ENCODE measurements at places on chromosomes 12 and 14.

DNA sequence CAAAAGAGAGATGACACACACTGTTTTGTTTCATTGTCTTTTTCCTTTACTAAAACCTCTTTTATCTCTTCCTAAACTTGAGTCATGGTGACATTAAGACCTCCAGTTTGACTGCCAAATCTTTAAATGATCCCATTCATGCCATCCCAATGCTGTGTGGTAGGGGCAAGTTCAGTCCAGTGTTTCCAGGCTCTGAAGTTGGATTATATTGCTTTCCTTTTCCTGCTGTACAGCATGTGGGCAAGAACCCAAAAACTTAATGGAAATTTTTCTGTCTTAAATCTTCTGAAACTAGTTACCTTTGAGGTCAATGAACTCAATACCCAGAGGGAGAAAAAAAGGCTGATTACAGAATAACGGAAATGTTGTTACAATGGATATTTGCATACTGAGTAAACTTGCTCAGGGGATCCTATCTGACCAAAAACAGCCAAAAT is 187.1 kb upstream of the FAR2 start:
- peak; percentile 6 for DNase-seq

DNA sequence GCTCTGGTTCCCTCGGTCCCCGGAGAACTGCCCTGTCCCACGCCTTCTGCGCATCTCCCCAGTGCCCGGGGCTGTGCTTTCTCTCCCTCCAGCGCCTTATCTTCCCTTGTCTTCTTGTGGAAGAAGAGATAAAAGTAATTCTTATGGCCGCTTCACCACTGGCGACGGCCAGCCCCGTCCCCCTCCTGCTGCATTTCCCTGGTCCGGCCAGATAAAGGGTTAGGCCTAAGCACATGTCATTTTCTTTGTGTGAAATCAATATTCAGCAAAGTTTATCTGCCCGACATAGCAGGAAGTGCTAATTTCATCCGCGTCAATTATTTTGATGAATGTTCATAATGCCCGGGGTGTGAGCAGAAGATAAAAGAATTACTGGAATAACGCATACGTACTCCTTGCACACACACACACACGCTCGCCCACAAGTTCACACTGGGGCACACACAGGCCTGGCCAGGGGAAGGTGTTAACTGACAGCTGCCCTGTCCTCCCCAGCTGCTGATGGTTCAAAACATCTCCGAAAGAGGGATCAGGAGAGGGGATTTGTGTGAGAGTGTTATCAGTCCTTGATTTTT is 177.7 kb upstream of the LHX5 start:
- DNase-seq, result no peak

DNA sequence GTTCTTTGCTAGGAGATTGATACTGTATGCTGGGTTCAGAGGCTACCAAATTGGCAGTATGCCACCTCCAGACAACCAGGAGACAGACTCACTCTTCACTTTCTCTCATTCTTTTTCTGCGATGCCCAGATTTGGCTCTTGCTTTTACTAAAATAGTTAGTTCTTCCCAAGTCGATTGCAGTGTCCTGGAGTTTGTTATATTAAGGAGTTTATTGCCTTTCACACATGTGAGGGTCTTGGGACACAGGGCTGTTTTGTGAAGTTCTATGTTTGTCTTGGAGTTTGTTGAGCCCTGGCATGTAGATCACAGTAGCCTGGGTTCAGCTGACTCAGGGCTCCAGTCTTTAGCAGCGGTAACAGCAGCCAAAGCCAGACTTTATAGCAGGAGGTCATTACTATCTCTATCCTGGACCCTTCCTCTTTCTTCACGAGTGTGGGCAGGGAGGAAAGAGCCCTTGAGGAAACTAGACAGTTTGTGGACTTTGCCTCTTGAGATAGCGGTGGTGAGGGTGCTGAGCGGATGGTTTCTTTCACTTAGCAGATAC is 1.6 kb downstream of the MLEC start:
- peak; percentile 56 for DNase-seq

GRCh38 chr12:12837025-12837812 is 24.1 kb downstream of the DDX47 start:
- peak; percentile 86 for DNase-seq

DNA sequence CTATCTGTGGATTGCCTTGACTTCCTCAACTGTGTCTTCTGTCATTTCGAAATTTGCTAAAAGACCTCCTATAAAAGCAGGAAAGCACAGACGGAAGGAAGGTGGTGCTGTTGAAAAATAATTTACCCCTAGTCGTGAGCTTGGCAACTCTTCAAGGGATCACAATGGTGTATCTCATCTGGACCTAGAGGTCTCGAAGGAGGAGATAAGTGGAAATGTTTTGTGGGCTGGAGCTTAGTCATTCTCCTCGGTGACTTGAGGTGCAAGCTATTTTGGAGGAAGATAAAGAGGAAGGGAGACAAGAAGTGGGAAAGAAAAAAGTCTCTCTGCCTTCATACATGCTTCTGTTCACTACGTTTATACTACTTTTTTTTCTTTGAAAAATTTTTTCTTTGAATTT is 89.9 kb downstream of the FLRT2 start:
- no peak for DNase-seq

GRCh38 chr14:34204774-34205173 is 253.9 kb upstream of the EGLN3 start:
- no peak for DNase-seq

- peak; percentile 65 for DNase-seq
Measured at GRCh38 chr14:93007225-93007997, 84.5 kb downstream of the CHGA start.

GRCh38 chr14:68322940-68323620 is 469.8 kb downstream of the ZFP36L1 start:
- no peak for DNase-seq

GRCh38 chr14:68935761-68936214 is 43.3 kb downstream of the ACTN1 start:
- no peak for DNase-seq

- no peak for DNase-seq
Measured at GRCh38 chr12:3748620-3749019, 4.3 kb downstream of the CRACR2A start.

DNA sequence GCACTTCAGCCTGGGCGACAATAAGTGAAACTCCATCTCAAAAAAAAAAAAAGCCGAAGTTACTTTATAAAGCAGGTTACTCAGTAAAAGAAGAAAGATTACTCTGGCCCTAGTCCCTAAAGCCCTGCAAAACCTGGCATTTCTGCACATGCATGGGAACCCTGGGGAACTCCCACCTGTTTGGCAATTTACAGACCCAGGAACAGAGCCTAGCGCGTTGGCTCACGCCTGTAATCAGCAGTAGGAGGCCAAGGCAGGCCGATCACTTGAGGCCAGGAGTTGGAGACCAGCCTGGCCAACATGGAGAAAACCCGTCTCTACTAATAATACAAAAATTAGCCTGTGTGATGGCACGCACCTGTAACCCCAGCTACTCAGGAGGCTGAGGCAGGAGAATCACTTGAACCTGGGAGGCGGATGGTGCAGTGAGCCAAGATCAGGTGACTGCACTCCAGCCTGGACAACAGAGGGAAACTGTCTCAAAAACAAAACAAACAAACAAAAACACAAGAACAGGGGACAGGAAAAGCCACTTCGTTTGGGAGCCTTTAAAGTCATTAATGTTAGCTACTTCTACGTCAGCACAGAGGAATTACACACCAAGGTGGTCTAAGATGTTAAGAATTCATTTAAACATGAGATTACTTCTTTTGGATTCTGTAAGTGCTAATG is 34.1 kb upstream of the SPTSSA start:
- no peak for DNase-seq

DNA sequence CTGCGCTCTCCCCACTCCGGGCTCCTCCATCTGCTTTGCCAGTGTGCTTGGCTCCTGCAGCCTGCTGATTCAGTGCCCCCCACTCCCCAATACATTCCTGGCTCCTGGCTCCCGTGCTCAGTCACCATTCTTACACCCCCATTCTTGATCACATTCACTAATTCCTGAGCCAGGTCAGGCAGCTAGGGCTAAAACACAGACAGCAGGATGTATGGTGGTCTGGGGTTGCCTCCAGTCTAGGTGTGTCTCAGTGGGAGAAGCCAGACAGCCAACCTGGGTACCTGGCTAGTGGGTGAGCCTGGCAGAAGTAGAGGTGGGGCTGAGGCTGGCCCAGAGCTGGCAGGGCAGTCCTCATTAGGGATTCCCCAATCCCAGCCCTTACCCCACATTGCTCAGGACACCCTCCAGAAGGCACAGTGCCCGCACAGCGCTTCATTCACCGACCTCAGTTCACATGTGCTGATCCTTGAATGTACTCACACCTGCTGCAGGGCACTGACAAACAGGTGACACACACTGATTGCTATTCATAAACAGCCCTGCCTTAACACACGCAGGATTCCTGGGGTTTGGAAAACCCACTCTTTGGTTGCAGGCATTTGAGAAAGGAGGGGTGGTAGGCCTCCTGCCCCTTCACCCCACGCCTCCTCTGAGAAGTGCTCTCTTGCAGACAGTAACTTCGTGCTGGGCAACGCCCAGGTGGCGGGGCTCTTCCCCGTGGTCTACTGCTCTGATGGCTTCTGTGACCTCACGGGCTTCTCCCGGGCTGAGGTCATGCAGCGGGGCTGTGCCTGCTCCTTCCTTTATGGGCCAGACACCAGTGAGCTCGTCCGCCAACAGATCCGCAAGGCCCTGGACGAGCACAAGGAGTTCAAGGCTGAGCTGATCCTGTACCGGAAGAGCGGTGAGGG is 1.7 kb downstream of the KCNH3 start:
- DNase-seq, result no peak
